ENCODE measurements at places on chromosomes 13 and 19.

GRCh38 chr13:26376430-26376829, 122.5 kb downstream of the CDK8 start:
- no peak for DNase-seq

DNA sequence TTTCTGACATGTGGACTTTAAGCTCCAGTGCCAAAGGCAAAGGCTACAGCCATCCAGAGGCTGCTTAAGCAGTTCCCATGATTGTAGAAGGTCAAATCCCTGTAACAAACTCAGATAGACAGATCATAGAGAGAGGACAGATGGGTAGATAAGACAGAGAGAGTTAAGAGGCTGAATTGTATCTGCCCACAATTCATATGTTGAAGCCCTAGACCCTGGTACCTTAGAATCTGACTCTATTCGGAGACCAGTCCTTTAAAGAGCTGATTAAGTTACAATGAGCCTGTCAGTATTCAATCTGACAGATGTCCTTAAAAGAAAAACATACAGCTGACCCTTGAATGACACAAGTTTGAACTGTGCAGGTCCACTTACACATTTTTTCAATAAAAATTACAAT, 115.2 kb downstream of the RAP2A start:
- no peak for DNase-seq

GRCh38 chr13:44191504-44192171, 182.0 kb upstream of the SERP2 start:
- peak; percentile 63 for DNase-seq

GRCh38 chr13:49524740-49525501, 29.2 kb downstream of the PHF11 start:
- DNase-seq: no peak

DNA sequence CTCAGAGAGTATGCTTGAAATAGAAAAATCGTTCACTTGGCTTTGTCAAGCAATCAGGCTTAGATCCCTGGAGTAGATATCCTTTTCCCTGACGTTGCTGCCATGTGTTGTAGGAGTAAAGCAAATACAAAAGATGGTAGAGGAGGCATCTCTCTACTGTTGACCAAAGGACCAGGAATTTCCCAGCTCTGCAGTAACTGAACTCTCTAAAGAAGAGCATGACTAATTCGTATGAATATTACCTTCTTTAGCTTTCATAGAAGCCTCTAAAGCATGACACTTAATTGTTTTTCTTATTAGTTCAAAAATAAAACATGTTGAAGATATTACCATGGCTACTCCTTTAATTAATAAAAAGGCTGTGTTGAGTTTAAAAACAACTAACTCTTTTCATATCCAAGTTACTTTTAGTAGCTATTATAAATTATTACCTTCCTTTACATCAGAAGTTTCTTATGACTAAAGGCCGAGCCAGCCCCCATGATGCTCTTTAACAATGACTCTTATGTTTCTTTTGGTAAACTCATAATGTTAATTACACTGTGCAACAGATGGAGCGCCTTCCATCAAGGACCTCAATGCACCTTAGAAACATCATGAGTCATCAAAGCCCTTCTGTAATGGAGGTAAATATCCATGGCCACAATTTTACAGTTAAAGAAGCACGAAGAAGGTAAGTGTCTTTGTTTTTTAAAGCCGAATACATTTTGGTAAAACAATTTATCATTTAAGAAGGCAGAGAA, 352.4 kb downstream of the KLF5 start:
- no peak for DNase-seq

- DNase-seq: no peak
Observed at GRCh38 chr19:40089462-40089861, 1.3 kb downstream of the ZNF780A start.

DNA sequence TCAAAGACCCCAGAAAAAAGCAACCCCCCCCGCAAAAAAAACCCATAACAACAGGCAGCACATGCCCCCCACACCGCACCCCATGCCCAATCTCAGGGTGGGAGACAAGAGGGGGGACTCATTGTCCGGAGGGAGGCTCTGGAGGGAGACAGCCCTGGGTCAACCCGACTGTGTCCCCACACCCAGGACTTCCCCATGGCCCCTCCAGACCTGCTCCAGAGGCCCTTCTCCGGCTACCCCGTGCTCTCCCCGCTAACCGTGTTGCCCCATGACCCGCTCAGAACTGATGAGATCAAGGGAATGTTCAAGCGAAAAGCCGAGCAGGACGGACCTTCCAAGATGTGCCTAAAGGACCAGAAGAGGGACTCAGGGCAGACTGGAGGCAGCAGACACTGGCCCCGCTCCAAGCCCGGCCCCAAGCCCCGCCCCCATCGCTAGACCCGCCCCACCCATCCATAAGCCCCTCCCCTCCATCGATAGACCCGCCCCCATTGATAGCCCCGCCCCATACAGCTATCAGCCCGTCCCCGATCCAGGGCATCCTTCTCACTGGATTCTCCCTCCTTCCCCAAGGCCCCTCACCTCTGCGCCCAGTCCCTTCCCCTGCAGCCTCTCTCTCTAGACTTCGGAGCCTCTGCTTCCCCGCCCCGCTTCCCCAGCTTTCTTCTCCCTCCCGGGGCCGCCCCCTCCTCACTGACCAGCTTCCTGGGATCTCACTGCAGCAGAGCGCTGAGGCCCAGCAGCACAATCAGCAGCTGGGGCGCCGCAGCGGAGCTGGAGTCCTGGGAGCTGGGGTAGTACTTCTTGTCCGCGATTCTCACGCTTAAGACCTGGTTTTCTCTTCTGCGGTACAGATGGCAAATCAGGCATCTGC, 2.2 kb downstream of the BST2 start:
- peak; percentile 64 for DNase-seq

DNA sequence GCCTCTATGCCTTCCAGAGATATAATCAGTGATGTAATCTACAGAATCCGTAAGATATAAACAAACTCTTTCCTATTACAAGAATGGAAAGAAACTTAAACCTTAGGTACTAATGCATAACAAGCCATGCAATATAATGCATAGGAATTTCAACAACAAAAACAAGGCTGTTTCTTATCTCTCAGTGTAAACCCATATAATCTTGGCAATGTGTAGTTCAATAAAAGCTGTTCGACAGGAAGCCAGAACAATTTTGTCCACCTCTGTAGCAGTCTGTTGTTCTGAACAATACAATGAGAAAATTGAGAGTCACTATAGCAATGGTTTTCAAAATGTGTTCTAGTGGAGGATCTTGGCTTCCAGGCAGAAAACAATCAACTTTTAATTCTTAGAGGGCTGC, 111.5 kb upstream of the FREM2 start:
- no peak for DNase-seq

DNA sequence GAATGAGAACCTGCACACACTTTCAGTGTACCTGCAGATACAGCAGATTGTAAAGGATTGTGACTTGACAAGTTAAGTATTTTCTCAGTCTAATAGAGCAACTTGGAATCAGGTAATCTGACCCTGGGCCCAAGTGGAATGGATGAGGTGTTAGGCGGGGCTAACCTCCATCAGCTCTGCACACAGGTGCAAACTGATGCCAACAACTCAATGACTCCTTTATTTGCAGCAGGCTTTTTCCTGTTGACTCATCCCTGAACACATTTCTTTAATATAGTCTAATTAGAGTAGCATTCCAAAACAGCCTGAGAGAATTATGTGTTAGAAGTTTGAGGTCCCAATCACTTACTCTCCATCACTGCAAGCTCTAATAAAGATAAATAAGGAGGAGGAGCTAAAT, 48.8 kb downstream of the TPT1 start:
- DNase-seq: no peak

DNA sequence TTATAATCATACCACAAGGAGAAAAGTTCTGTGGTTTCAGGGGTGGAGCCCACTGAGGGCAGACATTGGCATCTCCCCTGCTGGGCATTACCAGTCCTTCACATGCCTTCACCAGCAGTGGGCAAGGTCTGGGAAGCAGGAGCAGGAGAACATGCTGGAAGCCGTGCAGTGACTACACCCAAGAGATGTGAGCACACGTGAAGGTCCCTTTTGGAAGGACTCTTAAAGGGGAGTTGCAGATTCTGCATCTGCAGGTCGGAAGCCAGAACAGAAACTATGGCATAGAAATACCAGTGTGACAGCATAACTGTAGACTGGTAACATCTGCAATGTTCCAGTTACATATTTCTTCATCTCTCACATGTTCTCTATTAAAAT, 26.9 kb upstream of the KL start:
- DNase-seq: no peak

- DNase-seq: no peak
Observed at GRCh38 chr13:111233080-111233479, 87.4 kb upstream of the TEX29 start.
